ENCODE measurements at places on chromosomes 3 and 15.

- no peak for DNase-seq
These were observed 36.6 kb downstream of the ATP6V1A start for GRCh38 chr3:113783463-113783862.

DNA sequence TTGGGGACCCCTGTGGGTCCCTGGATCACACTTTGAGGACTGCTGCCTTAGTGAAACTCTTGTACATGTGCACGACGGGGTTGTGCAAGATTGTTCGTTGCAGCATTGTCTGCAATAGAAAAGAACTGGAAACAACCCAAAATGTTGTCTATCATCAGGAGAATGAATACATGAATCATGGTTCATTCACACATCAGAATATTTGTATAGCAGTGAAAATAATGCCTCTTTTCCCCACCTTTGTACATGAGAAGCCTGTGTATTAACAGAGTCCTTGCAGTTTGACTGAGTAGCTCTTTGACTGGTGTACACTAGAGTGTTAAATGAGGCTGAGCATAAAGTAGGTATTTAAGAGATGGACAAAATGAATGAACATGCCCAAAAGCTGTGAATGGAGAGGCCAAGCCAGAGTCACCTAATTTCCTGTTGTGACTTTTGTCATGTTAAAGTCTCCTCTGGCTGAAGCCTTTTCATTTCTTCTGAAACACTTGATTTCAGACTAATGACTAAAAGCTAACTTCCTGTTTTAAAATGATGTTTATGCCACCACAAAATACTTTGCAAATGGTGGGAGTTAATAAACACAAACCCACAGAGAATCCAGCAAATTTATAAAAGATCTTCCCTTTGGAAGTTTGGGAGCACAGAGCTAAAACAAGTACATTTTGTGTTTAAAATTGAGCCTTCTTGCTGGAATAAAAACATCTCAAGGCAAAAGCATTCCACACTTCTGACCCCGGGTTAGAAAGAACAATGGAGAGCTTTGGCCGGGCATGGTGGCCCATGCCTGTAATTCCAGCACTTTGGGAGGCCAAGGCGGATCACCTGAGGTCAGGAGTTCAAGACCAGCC, 20.6 kb upstream of the USP3 start:
- DNase-seq, result no peak

DNA sequence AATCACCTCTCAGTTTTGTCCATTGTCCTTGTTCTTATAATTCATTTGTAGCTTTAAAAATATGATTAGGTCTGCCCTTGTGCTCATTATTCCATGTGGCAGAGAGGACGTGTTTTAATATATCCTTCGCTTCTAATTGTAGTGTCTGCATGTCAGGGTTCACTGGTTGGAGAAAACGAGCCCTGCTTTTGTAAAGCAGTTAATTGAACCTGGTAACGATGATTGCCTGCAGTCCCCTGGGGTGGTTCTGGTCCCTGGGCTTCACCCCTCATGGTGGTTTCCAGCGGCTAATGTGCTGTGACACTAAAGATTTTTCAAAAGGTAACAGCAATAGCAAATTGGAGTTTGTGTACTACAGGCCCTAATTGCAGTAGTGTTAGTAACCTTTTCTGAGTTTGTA, 299.6 kb downstream of the CACNA2D3 start:
- DNase-seq, result no peak

DNA sequence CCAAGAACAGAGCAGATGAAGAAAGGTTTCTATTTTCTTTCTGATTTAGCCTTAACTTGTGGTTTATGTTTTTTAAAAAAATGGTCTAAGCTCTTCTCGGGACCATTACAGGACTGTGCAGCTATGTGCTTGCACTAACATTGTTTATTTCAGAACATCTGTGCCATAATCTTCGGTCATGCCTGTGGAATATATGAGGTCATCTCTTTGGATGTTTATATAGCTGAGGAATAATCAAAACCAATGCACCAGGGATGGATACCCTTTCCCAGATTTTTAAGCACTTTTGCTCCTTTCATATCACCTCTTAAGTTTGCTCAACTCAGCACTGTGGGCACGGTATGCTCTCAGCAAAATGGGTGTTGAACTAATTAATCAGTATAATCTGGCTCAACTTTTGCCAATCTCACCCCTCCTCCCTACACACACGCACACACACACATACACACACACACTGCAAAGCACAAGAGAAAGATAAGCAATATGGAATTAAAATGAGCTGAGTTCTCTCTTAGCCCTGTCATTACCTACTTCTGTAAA, 268.5 kb upstream of the TMC3 start:
- no peak for DNase-seq

GRCh38 chr3:11631820-11632219, 11.9 kb downstream of the VGLL4 start:
- DNase-seq, result no peak

GRCh38 chr3:69907554-69907953, 92.0 kb upstream of the SAMMSON start:
- no peak for DNase-seq

- DNase-seq, result no peak
These were observed 181.0 kb downstream of the ATG7 start for GRCh38 chr3:11452885-11453847.

DNA sequence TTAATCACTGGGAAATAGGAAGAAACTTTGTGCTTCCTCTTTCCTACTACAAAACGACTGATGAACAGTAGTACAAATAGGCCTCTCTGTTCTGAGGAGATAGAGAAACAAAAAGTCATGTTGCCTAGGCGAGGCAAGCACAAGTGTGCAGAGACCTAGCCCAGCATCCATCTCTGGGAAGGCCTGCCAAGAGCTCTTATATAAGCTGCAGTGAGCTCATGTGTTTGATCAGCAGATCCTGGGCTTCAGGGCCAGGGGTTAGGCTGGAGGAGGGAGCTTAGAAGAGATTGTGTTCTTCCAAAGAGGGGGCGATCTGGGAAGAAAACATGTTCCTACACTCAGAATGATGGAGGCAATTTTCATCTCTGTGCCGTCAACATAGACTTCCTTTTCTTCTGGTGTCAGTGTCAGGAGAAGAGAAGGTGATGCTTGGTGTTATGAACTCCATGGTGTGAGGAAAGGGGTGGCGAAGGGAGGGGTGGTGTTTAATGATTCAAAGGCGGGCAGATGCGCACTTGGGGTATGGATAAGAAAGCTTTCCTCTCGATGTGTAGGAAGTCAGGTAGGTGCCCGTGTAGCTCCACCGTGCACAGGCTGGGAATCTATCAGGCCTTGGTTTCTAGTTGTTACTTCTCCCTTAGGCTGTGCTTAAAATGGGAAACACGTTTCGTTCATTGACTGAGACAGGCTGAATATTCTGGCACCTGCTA, 29.5 kb upstream of the ETV5 start:
- DNase-seq, result no peak

DNA sequence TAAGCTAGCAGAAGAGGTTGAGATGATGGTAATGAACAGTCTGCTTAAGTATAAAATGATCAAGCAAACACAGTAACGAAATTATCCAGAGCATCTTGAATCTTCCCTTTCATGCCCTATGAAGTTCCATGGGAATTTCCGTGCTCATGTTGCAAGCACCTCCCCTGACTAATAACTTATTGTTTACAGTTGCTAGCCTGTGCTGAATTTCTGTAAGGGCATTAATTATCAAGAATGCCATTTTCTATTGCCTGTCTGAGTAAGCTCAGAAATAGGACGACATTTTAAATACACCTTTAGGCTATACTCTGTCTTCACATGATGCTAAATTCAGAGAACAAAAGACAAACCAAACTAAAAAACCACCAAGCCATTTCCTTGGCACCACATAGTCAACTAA, 257.5 kb upstream of the LRTM1 start:
- DNase-seq, result no peak

- no peak for DNase-seq
These were observed 97.1 kb upstream of the SNRPA1 start for GRCh38 chr15:101391981-101392640.

- DNase-seq, result peak; percentile 37
These were observed 205.0 kb downstream of the LPP start for GRCh38 chr3:188358787-188359493.

Data from stimulated activated naive CD4-positive, alpha-beta T cell (primary cell).